ENCODE measurements at places on chromosomes 11 and 22. TPM values are rescaled to one million over a fixed set of nuclear protein-coding genes. Genes with fewer than 3 reads are reported as not detected.

MGAT3 gene
- under 0.01 TPM for total RNA-seq

RCOR2 gene
- under 0.01 TPM for total RNA-seq

DNA sequence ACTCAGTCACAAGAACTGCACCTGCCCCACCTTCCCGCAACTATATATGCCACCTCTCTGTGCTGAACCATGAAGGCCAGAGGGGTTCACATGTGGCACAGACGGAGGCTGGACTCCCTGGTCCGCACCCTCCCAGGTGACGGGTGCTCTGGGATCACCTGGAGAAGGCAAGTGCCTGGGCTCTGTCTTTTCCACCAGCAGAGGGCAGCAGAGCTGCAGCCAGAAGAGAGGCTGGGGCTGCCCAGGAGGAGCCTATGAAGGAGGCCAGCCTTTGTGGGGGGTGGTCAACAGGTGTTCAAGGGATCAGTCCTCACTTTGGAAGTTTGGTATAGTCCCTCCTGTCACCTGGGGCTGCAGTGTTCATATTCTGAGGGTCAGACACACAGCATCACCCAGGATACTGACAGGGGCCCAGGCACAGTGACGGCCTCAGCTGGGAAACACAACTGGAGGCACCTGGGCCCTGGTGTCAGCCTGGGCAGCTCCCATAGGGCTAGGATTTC is 39.2 kb upstream of the IGLL5 start:
- peak; percentile 78 for DNase-seq
- H3K27ac ChIP-seq, result no peak overlapping the region
- H3K4me1 ChIP-seq, result no peaks in the 10 kb centered on the region
- peaks cover 11% of the 10 kb centered on the region for H3K27me3 ChIP-seq
- no peak overlapping the region for H3K4me3 ChIP-seq

DNA sequence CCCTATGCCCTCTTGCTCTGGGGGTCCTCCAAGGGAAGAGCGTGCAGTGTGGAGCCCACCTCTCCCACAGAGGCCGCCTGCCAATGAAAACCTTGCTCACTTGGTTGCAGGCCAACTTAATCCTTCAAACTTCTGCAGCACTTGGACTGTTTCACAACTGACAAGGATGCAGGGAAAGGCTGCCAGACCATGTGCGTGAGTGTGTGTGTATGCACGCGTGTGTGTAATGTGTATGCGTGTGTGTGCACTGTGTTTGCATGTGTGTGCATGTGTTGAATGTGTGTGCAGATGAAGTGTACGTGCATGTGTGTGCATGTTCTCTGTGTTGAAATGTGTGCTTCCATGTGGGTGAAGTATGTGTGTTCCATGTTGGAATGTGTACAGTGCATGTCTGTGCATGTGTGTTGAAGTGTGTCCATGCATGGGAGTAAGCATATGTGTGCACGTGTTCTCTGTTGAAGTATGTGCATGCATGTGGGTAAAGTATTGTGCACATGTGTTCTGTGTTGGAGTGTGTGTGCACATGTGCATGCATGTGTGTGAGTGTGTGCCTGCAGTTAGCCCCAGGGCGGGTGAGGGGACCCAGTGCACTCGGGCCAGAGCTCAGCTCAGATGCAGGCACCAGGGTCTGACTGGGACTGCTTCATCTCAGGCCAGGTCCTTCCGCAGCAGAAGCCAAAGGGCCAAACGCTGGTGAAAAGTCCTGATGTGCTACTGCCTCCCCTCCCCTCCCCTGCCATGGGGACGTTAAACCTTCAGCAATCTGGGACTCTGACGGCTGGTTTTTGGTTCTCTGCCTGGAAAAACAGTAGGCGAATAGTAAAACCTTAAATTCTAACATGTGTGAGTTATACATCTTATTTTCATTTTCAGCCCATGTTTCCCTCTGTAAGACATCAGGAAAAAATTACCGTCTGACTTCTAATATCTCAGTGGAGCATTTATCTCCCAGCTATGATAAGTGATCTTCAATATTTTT is 72.0 kb downstream of the FLI1 start:
- H3K4me3 ChIP-seq, result no peak overlapping the region
- no peaks in the 10 kb centered on the region for H3K27me3 ChIP-seq

DNA sequence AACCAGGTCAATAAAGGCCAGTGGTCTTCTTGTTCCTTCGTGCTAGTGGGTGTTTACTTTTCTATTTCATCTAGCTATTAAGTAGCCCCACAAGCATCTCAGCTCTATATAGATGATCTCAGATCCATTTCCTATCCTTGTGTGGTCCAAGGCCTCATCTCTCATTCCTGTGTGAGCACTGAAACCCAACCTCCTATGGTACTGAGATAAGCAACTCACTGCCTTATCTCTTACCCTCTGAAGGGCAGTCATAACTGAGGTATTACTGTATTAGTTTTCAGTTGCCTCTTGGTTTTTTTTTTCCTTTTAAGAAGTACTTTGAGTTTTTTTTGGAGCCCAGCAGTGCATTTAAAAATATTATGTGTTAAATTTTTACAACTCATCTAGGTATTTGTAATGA is 28.3 kb downstream of the ACER3 start:
- H3K27me3 ChIP-seq, result no peaks in the 10 kb centered on the region
- H3K36me3 ChIP-seq, result no peaks in the 10 kb centered on the region
- peaks cover 9% of the 10 kb centered on the region for H3K4me1 ChIP-seq
- H3K27ac ChIP-seq, result no peak overlapping the region
